IMR-90 (cell line): ENCODE measurements at places on chromosomes 1 and 21.
A peak's percentile ranks its signal among the peaks of the same experiment; 100 is the strongest.

DNA sequence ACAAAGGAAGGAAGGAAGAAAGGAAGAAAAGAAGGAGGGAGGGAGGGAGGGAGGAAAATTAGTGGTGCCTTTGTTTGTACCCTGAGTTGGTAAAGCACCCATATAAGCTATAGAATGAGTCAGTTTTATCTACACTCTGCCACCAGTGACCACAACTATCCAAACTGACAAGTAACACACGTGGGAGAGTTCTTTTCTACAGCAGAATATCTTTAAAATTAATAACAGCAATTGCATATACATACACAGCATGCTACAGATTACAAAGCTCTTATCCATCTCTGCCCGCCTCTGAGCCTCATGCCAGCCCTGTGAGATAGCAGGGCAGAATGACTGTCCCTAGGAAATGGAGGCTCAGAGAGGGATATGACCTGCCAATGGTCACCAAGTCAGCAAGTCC is 20.3 kb downstream of the CDCP2 start:
- peaks cover 19% of the 10 kb centered on the region for H3K4me1 ChIP-seq
- H3K27me3 ChIP-seq = peaks cover 2% of the 10 kb centered on the region; the same call in 1 of the 2 replicates
- no peak overlapping the region for H3K27ac ChIP-seq
- H3K4me3 ChIP-seq = no peak overlapping the region
- H3K36me3 ChIP-seq = no peaks in the 10 kb centered on the region

GRCh38 chr1:238611406-238611805 is 720.7 kb upstream of the ZP4 start:
- no peaks in the 10 kb centered on the region for H3K36me3 ChIP-seq
- DNase-seq = no peak
- H3K27me3 ChIP-seq = no peaks in the 10 kb centered on the region
- H3K4me3 ChIP-seq = no peak overlapping the region

DNA sequence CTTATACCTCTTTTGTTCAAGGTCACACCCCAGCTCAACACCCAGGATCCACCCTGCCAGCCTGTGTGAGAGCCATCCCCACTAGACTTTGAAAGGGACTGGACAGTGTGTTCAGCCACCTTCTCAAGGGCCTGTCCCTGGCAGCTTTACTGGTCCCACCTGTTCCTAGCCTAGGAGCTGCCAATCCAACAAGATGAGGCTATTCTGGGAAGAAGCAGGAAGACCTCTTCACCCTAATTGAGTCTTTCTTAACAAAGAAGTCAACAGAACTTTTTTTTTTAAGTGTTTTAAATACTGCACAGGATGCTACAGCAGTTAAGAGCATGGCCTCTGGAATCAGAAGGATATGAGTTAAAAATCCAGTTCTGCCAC is 95.8 kb upstream of the HOOK1 start:
- DNase-seq = no peak
- H3K36me3 ChIP-seq = no peaks in the 10 kb centered on the region
- no peak overlapping the region for H3K4me3 ChIP-seq
- H3K27ac ChIP-seq = no peak overlapping the region
- no peaks in the 10 kb centered on the region for H3K27me3 ChIP-seq
- H3K4me1 ChIP-seq = no peaks in the 10 kb centered on the region

- peaks cover 65% of the 10 kb centered on the region for H3K27me3 ChIP-seq
- H3K27ac ChIP-seq = no peak overlapping the region
- H3K4me3 ChIP-seq = peak overlapping the region; percentile 25
- no peaks in the 10 kb centered on the region for H3K36me3 ChIP-seq
- DNase-seq = no peak
- no peaks in the 10 kb centered on the region; the same call in 1 of the 2 replicates for H3K4me1 ChIP-seq
Observed at GRCh38 chr1:23216771-23217420, 406 bp downstream of the HTR1D start.

- no peaks in the 10 kb centered on the region for H3K36me3 ChIP-seq
- no peak overlapping the region for H3K4me3 ChIP-seq
- no peaks in the 10 kb centered on the region for H3K4me1 ChIP-seq
Observed at GRCh38 chr1:34425046-34425445, 248.3 kb downstream of the C1orf94 start.

DNA sequence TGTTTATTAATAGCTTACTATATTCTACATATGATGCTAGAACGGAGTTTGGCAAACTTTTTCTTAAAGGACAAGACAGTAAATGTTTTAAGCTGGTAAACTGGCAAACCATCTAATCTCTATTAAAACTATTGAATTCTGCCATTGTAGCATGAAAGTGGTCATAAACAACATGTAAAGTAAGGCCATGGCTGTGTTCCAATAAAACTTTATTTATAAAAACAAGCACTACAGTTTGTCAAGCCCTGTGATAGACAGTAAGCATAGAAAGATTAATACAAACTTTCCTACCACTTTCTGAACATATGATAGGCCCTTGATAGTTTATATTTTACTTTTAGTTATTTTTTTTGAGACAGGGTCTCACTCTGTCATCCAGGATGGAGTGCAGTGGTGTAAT is 22.4 kb downstream of the PEA15 start:
- no peaks in the 10 kb centered on the region for H3K4me1 ChIP-seq
- peaks cover 53% of the 10 kb centered on the region for H3K36me3 ChIP-seq
- no peak overlapping the region for H3K27ac ChIP-seq

DNA sequence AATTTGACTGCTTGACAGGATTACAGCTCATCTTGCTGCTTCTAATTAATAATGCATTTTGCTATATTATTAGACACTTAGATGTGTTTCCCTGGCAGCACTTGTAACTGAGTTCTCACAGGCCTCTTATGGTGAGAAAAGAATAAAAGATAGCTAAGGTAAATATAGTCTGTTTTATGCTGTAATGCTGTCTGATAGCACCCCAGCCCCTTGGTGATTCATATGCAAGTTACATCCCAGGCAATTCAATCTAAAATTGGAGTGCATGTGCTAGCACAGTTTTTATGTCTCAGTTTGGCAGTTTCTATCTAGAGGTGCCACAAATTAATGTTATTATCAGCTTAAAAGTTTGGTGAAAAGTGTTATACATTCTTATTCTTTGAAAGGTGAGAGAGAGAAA is 42.2 kb downstream of the RGS13 start:
- no peak overlapping the region for H3K4me3 ChIP-seq
- H3K27ac ChIP-seq = no peak overlapping the region
- no peaks in the 10 kb centered on the region for H3K36me3 ChIP-seq
- H3K27me3 ChIP-seq = no peaks in the 10 kb centered on the region

- no peak overlapping the region for H3K4me3 ChIP-seq
- H3K4me1 ChIP-seq = no peaks in the 10 kb centered on the region
- H3K36me3 ChIP-seq = no peaks in the 10 kb centered on the region
- H3K27me3 ChIP-seq = no peaks in the 10 kb centered on the region
- no peak for DNase-seq
- H3K27ac ChIP-seq = no peak overlapping the region
Observed at GRCh38 chr21:22904385-22904784, 1906.2 kb downstream of the NCAM2 start.

DNA sequence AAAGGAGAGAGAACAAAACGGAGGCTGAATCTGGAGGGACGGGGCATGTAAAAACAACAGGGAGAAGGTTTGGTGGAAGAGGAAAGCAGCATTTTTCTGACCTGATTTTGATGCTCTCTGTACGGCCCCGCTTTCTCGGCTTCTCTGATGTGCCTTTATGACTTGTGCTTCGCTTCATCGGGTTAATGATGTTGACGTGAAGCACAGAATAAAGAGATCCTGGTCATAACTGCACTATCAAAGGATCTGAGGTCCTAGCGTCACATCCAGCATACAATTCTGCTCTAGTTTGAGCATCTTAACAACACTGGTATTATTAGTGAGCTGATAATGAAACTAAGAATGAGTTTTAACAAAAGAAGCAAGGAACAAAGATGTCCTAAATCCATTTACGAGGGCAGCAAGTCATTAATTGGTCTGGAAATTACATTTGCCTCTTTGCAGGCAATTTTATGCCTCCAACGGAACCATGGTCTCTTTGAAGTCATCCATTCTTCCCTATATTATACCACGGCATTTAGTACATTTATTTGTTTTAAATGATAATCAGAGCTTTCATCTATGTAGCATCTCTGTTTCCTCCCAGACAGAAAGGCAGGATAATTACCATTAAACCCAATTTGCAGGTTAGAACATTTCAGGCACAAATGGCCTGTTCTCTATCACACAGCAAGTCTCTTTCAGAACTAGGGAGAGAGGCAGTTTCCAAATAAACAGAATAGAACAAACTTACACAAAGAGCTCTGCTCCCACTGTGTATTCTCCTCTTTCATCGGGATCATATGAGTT is 45.3 kb upstream of the B3GALNT2 start:
- H3K36me3 ChIP-seq = no peaks in the 10 kb centered on the region
- DNase-seq = no peak
- H3K27me3 ChIP-seq = peaks cover 10% of the 10 kb centered on the region

- DNase-seq = peak; percentile 75
- peaks cover 6% of the 10 kb centered on the region for H3K36me3 ChIP-seq
- H3K27me3 ChIP-seq = no peaks in the 10 kb centered on the region
- H3K4me3 ChIP-seq = no peak overlapping the region
- H3K4me1 ChIP-seq = peaks cover 5% of the 10 kb centered on the region; the same call in 1 of the 2 replicates
Observed at GRCh38 chr1:225603538-225604354, 49.2 kb downstream of the ENAH start.

- H3K36me3 ChIP-seq = no peaks in the 10 kb centered on the region
- H3K27ac ChIP-seq = no peak overlapping the region
- DNase-seq = peak; percentile 84
Observed at GRCh38 chr1:178011465-178011828, 41.6 kb upstream of the SEC16B start.

DNA sequence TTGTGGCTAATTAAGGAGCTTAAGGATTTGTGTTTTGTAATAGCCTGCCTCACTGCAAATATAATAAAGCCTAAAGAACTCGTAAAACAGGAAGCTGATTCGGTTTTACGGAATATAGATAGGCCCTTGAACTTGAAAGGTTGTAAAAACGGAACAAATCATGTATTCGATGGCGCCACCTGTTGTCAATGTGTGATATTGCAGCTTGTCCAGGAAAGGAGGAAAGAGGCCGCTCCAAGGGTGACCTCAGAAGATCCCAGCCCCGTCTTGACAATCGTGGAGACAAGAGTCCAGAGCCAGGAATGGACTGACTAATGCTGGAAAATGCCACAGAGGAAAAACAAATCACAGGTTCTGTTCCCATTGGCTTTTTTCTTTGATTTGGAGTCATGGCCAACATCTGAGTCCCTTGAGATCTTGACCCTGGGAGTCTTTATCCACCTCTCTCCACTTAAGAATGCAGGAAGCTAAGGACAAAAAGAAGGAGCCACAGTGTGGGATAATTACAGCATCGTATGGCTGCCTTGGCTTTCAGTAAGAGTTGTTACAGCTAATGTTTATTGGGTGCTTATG is 7.0 kb upstream of the IGSF21 start:
- DNase-seq = peak; percentile 49
- no peak overlapping the region for H3K4me3 ChIP-seq
- H3K4me1 ChIP-seq = no peaks in the 10 kb centered on the region
- peaks cover 3% of the 10 kb centered on the region; the same call in 1 of the 2 replicates for H3K27me3 ChIP-seq
- H3K36me3 ChIP-seq = no peaks in the 10 kb centered on the region
- H3K27ac ChIP-seq = no peak overlapping the region

- no peaks in the 10 kb centered on the region for H3K36me3 ChIP-seq
- no peak overlapping the region for H3K4me3 ChIP-seq
- H3K27me3 ChIP-seq = no peaks in the 10 kb centered on the region; the same call in 1 of the 2 replicates
Observed at GRCh38 chr1:41698916-41699860, 214.7 kb upstream of the EDN2 start.

GRCh38 chr1:34162852-34163766 is 1.9 kb downstream of the CSMD2 start:
- H3K27me3 ChIP-seq = peaks cover 15% of the 10 kb centered on the region
- H3K4me1 ChIP-seq = no peaks in the 10 kb centered on the region; the same call in 1 of the 2 replicates
- peak overlapping the region; percentile 19; the same call in 1 of the 2 replicates for H3K4me3 ChIP-seq

- DNase-seq = no peak
- H3K27me3 ChIP-seq = no peaks in the 10 kb centered on the region
- no peaks in the 10 kb centered on the region for H3K36me3 ChIP-seq
- peak overlapping the region; percentile 81 for H3K4me3 ChIP-seq
Observed at GRCh38 chr1:230067871-230068620, 1.0 kb downstream of the GALNT2 start.

GRCh38 chr21:35127851-35128250 is 78.7 kb upstream of the RUNX1 start:
- no peak for DNase-seq
- no peaks in the 10 kb centered on the region for H3K36me3 ChIP-seq
- H3K4me3 ChIP-seq = no peak overlapping the region
- peaks cover 2% of the 10 kb centered on the region; the same call in 1 of the 2 replicates for H3K4me1 ChIP-seq

DNA sequence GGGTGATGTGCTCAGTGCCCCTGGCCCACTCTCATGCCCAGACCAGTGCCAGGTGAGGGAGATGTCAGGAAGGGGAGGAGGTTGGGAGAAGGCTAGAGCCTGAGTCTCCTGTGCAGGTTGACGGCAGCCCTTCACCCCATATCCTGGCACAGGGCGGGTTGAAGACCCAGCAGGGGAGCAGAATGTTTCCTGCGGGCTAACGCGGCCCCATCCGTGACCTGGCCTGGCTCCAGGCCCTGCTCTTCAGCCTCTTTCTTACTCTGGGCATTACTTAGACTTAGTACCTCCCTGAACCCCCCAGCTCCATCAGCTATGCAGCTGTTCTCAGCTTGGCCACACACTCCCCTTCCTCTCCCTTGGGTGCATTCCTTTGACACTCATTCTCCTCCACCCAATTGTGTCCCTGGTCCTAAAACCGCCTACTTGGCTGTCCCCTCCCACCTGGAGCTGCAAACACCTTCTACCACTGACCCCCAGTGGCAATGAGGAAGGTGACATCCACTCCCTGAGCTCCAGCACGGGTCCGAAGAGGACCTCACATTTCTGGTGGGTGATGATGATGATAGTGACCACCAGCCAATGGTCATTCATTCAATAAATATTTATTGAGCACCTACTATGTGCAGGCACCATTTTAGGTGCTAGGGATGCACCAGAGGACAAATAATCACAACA is 179.0 kb downstream of the PTPRU start:
- no peaks in the 10 kb centered on the region for H3K36me3 ChIP-seq
- H3K27ac ChIP-seq = no peak overlapping the region
- no peaks in the 10 kb centered on the region for H3K4me1 ChIP-seq
- DNase-seq = no peak
- no peaks in the 10 kb centered on the region for H3K27me3 ChIP-seq

GRCh38 chr1:91450260-91450659 is 45.6 kb upstream of the HFM1 start:
- no peak overlapping the region for H3K4me3 ChIP-seq
- no peaks in the 10 kb centered on the region for H3K36me3 ChIP-seq
- H3K27me3 ChIP-seq = no peaks in the 10 kb centered on the region
- no peak for DNase-seq
- H3K4me1 ChIP-seq = no peaks in the 10 kb centered on the region
- H3K27ac ChIP-seq = no peak overlapping the region

GRCh38 chr1:38352869-38353268 is 306.3 kb upstream of the POU3F1 start:
- H3K4me3 ChIP-seq = no peak overlapping the region
- H3K4me1 ChIP-seq = no peaks in the 10 kb centered on the region
- H3K36me3 ChIP-seq = no peaks in the 10 kb centered on the region

- H3K27ac ChIP-seq = no peak overlapping the region
- no peaks in the 10 kb centered on the region for H3K36me3 ChIP-seq
- H3K4me3 ChIP-seq = no peak overlapping the region
- no peaks in the 10 kb centered on the region for H3K27me3 ChIP-seq
- no peaks in the 10 kb centered on the region for H3K4me1 ChIP-seq
Observed at GRCh38 chr1:159289060-159289459, 13.1 kb upstream of the FCER1A start.

- H3K27me3 ChIP-seq = no peaks in the 10 kb centered on the region
- H3K36me3 ChIP-seq = no peaks in the 10 kb centered on the region
- H3K4me1 ChIP-seq = peaks cover 7% of the 10 kb centered on the region
- DNase-seq = no peak
- H3K4me3 ChIP-seq = no peak overlapping the region
- no peak overlapping the region for H3K27ac ChIP-seq
Observed at GRCh38 chr21:39087238-39088030, 95.8 kb downstream of the PSMG1 start.
